ENCODE measurements at places on chromosomes 1 and 21. TPM values are rescaled to one million over a fixed set of nuclear protein-coding genes. Genes with fewer than 3 reads are reported as not detected.

The LCE1B gene
- not detected for total RNA-seq

- no peaks in the 10 kb centered on the region for H3K27me3 ChIP-seq
- no peak for DNase-seq
- no peak overlapping the region for H3K4me3 ChIP-seq
Observed at GRCh38 chr1:154151311-154151710, 3.6 kb downstream of the NUP210L start.

GRCh38 chr1:210441028-210441427, 112.3 kb downstream of the HHAT start:
- H3K27ac ChIP-seq = no peak overlapping the region
- H3K36me3 ChIP-seq = no peaks in the 10 kb centered on the region
- H3K27me3 ChIP-seq = no peaks in the 10 kb centered on the region
- no peak for DNase-seq
- H3K4me3 ChIP-seq = no peak overlapping the region

- H3K27me3 ChIP-seq = no peaks in the 10 kb centered on the region
- H3K4me1 ChIP-seq = peaks cover 28% of the 10 kb centered on the region
- H3K27ac ChIP-seq = no peak overlapping the region
- DNase-seq = no peak
Observed at GRCh38 chr1:235264327-235264726, 63.7 kb downstream of the ARID4B start.

Measured in sigmoid colon (tissue), 7 donors.